GM12864 (cell line): ENCODE measurements at places on chromosomes 11 and 22.

DNA sequence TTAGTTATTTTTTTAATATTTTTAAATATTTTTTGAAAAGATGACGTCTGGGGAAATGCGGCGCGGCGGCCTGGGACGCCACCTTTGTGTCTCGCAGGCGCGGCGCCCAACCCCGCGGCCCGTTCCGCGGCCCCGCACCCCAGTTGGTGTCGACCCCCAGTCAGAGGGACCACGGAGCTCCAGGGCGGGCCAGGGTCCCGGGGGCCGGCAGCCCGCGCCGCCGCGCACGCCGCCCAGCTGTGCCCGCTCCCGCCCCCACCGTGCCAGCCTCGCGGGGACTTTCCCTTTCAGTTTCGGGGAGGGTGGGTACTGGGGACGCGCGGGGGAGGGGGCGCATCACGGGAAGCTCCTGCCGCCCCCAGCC is 1.6 kb downstream of the CCND1 start:
- DNase-seq, result no peak

- DNase-seq, result no peak
Measured at GRCh38 chr22:19995611-19996339, 20.8 kb downstream of the ARVCF start.

DNA sequence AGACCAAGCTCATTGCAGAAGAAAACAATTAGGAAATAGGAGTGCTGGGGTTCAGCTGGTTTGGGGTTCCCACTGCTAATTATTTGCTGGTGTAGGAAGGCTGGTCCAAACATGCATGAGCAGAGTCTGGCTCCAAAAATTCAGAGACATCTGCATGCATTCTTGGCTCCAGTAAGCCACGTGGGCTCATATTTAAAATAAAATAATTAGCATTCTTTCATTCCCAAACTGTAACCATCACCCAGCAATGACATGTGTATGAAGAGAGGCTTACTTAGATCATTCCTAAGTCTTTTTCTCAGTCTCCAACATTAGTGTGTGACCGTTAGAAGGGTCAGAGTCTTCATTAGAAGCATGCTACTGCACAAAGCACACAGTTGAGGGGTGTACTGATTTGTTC is 58.4 kb downstream of the EFCAB6 start:
- DNase-seq, result no peak

DNA sequence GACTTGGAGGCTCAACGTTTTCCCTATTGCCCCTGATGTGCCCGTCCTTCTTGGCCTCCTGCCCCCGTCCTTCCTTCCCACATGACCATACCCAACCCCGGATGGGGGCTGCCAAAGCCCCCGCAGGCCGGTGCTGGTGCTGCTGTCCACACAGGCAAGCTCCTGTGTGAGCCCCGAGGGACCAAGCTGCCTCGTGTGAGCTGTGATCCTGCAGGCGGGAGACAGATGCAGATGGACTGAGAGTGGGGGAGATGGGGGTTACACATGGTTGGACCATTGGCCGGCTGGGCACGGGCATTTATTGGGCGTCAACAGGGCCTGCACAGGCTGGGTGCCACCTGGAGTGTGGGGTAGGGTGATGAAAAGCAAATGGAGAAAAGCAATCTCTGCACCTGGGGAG is 313.2 kb upstream of the B3GAT1 start:
- DNase-seq, result no peak

DNA sequence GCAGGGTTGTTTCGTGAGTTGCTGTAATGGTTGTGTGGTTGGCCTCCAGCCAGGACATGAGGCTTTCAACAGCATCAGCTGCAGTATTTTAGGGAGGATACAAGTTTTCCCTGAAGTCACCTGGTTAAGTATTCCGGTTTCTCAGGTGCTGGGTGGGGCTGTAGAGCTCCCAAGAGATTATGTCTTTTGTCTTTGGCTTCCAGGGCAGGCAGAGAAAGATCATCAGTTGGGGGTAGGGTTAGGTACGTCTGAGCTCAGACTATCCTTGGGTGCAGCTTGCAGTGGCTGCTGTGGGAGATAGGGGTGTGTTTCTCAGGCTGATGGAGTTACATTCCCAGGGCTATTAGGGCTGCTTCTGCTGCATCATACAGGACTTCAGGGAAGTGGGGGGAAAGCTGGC is 47.5 kb upstream of the MRGPRX1 start:
- no peak for DNase-seq

GRCh38 chr11:87583931-87584330 is 546.2 kb downstream of the TMEM135 start:
- no peak for DNase-seq

DNA sequence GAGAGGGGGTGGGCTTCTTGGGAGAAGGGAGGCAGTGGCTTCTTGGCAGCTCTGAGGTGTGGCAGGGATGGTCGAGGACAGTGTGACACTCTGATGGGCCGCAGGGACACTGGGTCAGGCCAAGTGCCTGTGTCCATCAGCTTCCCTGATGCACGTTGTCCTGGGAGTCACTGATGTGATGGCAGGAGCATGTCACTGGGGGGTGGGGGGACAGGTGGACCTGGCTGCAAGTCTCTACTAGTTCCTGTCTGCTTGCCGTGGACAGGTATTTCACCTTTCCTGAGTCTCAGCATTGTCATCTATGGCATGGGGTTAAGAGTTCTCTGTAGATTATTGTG is 592.9 kb downstream of the TBC1D22A start:
- no peak for DNase-seq

DNA sequence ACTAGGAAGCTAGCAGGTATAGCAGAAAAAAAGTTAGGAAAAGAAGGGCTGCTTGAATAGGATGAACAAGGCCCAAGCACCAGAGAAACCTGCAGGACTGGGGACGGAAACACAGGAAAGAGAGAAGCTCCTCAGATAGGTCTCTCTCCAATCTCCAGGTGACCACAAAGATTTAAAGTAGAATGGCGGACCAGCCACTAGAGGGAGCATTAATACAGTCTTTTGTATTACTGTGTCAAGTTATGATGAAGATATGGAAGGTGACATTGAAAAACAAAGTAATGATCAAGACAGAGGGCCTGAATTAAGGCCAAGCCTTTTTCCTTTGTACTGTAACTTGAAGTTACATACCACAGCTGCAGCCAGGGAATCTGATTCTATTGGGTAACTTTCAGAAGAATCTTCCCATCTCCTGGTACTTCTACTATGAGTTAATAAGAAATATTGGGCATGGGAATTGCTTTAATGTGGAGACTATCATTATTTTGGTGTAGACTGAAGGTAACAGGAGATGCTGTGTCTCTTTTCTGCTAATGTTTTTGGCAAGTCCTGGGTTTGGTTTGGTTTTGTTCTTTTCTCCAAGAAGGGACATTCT is 33.8 kb downstream of the OR2AG2 start:
- DNase-seq, result no peak

- no peak for DNase-seq
Measured at GRCh38 chr11:44793350-44794090, 66.8 kb downstream of the TSPAN18 start.
